ENCODE measurements at places on chromosomes 16 and 17. TPM values are rescaled to one million over a fixed set of nuclear protein-coding genes. Genes with fewer than 3 reads are reported as not detected.
A peak's percentile ranks its signal among the peaks of the same experiment; 100 is the strongest.

KIF2B gene
- not detected for total RNA-seq

GRCh38 chr17:28446716-28447395 is 26.6 kb upstream of the SLC13A2 start:
- H3K4me1 ChIP-seq = no peaks in the 10 kb centered on the region
- H3K4me3 ChIP-seq = no peak overlapping the region
- no peak overlapping the region for H3K27ac ChIP-seq
- no peak for DNase-seq

- no peak overlapping the region for H3K4me3 ChIP-seq
- H3K36me3 ChIP-seq = no peaks in the 10 kb centered on the region
- no peak overlapping the region for H3K27ac ChIP-seq
- H3K4me1 ChIP-seq = peaks cover 29% of the 10 kb centered on the region
- DNase-seq = no peak
These were observed 561 bp upstream of the WFDC1 start for GRCh38 chr16:84294117-84294516.

GRCh38 chr17:48582750-48583069 is 4.6 kb upstream of the HOXB4 start:
- H3K4me3 ChIP-seq = no peak overlapping the region
- peaks cover 91% of the 10 kb centered on the region for H3K27me3 ChIP-seq
- H3K4me1 ChIP-seq = peaks cover 16% of the 10 kb centered on the region
- no peak overlapping the region for H3K27ac ChIP-seq
- peaks cover 1% of the 10 kb centered on the region for H3K36me3 ChIP-seq
- no peak for DNase-seq

GRCh38 chr17:15273141-15273793 is 8.1 kb upstream of the PMP22 start:
- no peaks in the 10 kb centered on the region for H3K27me3 ChIP-seq
- peak overlapping the region; percentile 81 for H3K27ac ChIP-seq
- H3K4me3 ChIP-seq = no peak overlapping the region
- peaks cover 46% of the 10 kb centered on the region for H3K4me1 ChIP-seq

Data from osteocyte (in vitro differentiated cells).